ENCODE measurements at places on chromosomes 16 and 17.

DNA sequence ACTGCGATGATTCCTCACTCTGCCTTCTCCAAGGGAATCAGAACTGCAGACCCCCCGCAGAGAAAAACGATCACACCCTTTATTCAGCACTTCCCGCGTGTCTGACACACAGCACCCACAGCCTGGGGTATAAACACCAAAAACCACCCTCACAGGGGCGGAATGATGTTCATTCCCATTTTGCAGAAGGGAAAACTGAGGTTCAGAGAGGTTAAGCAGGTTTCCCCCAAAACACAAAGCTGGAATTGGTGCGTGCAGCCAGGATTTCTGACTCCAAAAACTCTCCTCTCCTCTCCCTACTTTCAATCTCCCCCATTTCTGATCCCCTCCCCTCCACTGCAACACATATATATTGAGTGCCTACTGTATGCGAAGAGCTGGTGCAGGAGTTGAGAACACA lies 55.8 kb downstream of the XYLT1 start:
- no peak for DNase-seq

- DNase-seq = no peak
These were observed 6.2 kb downstream of the ATP6V0D1 start for GRCh38 chr16:67474551-67475455.

DNA sequence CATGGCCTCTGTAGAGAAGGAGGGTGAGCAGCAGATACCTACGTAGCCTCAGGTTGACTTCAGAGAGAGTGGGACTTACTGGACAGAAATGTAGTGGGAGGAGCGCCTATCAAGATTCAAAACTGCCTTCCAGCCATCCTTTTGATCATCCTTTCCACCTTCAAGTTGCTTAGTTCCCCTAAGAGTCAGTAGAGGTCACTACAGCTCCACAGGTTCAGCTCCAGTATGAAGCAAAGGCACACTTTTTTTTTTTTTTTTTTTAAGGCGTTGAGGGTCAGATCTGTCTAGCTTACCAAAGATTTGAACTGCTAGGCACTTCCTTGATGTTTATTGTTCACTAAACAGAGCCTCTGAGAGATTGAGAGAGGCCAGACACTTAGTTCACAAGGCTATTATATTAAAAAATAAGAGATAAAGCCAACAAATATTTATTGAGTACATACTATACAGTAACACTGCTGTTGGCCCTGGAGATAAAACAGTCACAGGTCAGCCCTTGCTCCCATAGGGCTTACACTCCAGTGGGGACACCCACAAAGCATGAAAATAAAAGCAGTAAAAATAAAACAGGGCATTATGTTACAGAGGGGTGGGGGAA lies 3.1 kb downstream of the RNF227 start:
- peak; percentile 84 for DNase-seq

DNA sequence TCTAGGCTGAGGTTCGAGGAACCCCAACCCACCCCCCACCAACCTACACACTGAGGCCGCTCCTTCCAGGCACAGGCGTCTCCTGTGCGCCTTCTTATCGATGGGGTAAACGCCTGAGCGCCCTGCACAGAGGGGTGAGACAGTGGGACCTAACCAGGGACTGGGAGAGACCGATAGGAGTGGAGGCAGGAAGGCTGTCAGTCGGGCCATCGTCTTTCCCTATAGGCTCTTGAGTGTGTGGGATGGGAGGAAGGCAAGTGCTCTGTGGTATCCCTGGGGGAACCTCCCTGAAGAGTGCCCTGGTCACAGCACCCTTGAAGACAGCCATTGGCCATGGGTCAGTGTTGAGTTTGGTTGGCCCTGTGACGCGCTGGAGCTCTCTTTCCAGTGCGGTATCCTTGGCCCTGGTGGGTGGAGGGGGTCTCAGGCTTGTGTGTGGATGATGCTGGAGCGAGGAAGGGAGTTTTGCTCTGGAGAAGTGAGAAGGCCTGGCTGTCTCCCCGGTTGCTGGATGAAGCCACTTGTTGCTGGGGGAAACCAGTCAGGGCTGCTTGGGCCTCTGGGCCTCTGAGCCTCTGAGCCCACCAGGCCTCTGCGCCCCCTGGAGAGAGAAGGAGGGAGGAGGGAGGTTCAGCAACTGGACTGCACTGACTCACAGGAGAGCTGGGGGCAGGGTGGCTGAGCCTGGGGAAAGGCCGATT lies 1.7 kb downstream of the GPRC5C start:
- peak; percentile 87 for DNase-seq

GRCh38 chr17:33261820-33262219 lies 31.3 kb downstream of the ASIC2 start:
- no peak for DNase-seq

GRCh38 chr16:84410361-84411138 lies 42.2 kb downstream of the ATP2C2 start:
- no peak for DNase-seq

DNA sequence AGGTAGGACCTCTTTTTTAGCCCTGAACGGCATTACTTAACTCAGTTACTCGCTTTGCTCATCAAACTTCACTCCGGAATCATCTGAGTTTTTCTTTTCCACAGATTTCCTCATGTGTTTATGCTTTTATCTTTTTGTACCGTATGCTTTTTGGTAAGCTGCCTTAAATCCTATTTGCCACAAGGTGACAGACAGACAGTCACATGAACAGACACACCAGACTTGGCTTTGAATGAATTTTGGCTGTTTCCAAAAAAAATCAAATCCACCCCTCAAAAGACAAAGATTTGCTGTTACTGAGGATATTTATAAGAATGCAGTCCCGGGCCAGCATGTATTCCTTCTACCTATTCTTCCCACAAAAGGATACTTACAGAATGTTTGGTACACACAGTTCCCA lies 10.9 kb downstream of the GAS7 start:
- no peak for DNase-seq

DNA sequence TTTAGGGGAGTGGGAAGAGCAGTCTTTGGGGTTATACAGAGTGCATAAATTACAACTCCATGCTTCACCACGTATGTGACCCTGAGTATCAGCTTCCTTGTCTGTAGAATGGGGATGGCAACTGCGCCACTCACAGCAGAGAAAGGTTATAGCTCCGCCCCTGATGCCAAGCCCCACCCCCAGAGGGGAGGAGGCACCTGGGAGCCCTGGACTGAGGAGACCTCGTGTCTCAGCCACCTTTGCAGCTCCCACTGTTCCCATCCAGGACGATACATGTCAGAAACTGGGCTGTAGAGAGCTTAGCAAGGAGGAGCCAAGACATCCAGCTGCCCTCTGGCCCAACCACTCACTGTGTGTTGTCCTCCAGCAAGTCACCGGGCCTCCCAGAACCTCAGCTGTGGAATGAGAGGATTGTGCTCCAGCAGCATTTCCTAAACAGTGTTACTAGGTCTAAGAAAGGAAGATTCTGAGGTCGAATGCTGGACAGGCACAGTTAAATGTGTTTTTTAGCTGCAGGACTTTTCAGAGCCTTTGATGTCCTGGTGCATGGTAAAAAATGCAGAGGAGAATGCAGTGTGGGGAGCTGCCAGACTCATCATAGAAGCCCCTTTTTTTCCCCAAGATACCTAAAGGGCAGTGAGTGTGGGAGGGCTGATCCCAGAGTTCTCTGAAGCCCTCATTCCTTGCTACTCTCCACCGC lies 49.4 kb downstream of the BEAN1 start:
- peak; percentile 74 for DNase-seq

DNA sequence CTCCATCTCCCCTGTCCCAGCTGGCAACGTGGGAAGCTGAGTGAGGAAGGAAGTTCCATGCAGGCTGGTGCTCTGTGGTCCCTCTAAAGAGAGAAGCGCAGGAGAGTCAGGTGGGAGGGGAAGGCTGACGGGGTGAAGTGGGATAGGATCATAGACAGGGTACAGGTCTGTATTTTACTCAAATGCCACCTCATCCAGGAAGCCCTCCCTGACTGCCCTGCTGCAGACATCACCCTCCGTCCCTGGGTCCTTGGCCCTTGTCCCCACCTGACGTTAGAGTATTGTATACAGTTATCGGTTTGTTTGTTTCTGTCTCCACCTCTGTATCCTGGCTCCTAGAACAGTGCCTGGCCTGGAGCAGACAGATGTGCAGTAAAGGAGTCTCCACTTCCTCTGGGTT lies 11.7 kb downstream of the CANT1 start:
- DNase-seq = peak; percentile 43

DNA sequence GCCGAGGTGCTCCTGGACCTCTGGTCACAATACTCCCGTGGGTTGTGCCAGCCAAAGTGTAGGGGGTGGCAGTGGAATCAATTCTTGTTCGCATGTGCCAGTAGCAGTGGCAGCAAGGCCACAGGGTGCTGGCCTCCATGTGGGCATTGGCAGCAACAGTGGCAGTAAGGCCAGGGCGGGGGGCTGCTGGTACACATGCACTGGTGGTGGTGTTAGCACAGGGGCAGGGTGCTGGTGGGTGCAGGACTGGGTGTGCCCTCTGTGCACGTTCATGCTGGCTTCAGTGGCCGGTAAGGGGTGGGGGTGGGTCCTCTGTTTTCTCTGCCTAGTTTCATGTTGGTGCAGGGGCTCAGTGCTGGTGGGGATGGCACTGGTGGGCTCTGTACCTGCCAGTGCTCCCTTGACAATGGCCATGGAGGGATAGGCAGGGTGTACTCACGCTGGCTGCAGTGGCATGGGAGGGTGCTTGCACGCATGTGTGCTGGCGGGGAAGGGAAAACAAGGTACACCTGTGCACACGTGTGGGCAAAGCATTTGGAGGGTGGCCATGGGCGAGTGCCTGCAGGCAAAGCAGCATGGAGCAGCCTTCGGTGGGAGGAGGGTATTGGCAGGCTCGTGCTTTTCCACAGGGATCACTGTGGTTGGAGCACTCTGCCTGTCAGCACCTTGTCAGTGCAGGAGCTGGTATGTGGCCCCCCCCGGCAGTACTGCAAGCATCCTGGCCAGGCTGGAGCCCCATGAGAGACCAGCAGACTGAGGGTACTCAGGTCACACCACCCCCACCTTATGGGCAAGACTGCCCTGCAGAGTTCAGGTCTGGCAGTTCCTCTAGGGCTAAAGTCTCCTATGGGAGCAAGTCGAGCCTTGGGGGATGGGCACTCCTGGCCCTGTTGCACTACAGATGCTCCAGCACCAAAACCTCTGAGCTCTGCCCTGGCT lies 35.8 kb downstream of the NF1 start:
- peak; percentile 61 for DNase-seq

DNA sequence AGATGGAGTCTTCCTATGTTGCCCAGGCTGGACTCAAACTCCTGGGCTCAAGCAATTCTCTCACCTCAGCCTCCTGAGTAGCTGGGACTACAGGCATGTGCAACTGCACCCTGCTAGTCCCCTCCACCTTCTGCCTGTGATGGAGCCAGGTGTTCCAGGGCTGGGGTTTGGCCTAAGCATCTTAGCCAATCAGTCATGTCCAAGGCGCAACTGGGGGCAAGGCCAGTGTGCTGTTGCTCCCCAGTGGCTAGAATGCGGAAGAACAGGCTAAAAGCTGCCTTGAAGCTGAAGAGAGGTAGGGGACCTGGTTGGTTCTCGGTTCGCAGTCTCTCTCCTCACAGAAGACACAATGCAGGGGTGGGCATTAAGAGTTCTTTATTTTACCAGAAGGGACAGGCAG lies 18.6 kb downstream of the FLOT2 start:
- peak; percentile 87 for DNase-seq

GRCh38 chr17:35731239-35731916 lies at the start of gene RASL10B:
Gene RASL10B (plus strand): TSS chr17:35731639. CDS start chr17:35735185, 3,546 bp downstream.
- DNase-seq = peak; percentile 89

DNA sequence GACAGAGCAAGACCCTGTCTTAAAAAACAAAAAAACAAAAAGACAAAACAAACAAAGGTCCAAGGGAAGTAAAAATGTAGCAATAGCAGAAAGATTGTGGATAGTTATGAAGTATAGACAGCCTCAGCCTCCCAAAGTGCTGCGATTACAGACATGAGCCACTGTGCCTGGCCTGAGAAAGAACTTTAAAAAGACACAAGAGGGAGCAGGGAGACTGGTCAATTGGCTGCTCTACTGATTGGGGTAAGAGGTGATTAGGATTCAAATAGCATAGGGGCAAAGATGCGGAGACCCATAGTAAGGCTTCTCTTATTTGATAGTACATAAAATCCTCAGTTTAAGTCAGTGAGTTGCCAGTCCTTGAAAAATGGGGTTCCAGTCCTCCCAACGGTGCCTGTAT lies 518.2 kb upstream of the GOT2 start:
- no peak for DNase-seq

- DNase-seq = no peak
These were observed 4.3 kb downstream of the SPATA2L start for GRCh38 chr16:89697161-89697615.

GRCh38 chr17:18217412-18218015 lies 7.9 kb upstream of the LLGL1 start:
- DNase-seq = peak; percentile 93

DNA sequence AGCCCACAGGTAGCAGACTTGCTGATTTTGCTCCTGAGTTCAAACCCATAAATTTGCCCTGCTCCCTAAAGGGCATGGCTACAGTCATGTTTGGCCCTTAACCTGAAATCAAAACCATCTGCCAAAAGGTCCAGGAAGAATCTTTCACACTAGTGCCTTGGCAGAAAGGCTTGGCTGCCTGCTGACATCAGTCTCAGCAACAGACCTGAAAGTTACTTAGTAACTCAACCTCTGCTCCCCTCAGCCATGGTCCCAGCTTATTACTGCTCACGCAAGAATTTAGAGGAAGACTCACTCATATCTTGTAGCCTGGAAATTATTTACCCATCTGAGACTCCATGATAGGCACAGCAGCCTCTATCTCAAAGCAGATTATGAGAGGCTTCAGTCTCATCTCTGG lies 98.0 kb upstream of the KIF2B start:
- no peak for DNase-seq

DNA sequence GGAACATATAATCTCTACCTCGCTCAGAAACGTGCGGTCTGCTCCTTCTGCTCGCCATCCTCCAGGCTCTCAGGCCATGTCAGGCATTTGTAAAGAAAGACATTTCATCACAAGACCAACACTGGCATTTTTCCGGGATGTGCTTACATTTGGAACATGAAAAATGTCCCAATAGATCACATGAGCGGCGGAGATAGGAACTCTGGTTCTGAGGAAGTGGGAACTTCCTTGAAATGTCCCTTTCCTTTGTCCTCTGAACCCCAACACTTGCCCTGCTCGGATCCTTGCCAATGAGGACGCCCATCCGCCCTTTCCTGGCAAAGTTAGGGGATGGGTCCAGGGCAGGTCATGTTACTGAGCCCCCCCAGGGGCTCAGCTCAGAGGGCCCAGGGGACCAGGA lies 130.5 kb downstream of the MAF start:
- DNase-seq = no peak

- DNase-seq = no peak
These were observed 154.8 kb upstream of the HSBP1 start for GRCh38 chr16:83652943-83653342.
